ENCODE measurements at places on chromosomes 4 and X.

- DNase-seq, result peak; percentile 31
These were observed 127.2 kb downstream of the NR3C2 start for GRCh38 chr4:148315049-148315448.

- peak; percentile 85 for DNase-seq
These were observed 33.5 kb downstream of the SMS start for GRCh38 chrX:21974011-21974385.

GRCh38 chrX:68829582-68830418 lies 979 bp downstream of the EFNB1 start:
- no peak for DNase-seq

DNA sequence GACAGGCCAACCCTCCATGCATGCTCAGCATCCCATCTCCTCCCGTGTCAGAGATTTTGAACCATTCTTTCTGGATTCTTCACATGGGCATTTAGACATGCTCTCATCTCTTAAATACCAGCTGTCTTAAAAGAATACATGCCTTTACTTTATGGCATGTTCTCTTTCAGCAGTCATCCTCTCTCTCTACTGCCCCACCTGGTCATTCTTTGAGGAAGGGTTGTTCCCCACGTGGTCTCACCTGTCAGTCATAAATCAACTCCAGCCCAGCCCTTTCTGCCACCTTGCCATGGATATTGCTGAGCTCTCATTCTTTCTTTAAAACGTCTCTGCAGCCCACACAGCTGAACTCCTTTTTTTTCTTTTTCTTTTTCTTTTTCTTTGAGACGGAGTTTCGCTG lies 111.3 kb downstream of the ARHGAP10 start:
- DNase-seq, result peak; percentile 52

DNA sequence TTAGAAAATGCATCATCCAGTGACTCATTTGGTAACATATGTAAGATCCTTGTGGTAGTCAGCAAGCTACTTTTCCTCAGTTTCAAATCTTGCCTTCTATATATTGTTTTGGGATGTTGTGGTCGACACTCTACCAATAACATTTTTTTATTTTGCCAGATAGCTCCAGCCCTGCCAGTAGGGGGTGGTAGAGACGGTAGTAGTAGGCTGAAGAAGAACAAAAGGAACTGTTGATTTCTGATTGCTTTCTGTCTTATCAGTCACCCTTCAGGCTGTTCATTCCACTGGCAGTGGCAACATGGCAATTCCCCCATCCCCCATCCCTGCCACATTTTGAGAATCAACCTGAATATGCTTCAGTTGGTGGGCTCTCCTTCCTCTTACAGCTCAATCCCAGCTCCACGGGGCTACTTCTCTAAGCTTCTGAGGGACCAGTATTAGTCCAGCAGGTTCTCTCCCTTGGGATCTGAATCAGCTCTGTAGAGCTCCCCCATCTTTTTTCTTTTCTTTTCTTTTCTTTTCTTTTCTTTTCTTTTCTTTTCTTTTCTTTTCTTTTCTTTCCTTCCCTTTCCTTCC lies 171.5 kb upstream of the VEGFC start:
- peak; percentile 46 for DNase-seq

DNA sequence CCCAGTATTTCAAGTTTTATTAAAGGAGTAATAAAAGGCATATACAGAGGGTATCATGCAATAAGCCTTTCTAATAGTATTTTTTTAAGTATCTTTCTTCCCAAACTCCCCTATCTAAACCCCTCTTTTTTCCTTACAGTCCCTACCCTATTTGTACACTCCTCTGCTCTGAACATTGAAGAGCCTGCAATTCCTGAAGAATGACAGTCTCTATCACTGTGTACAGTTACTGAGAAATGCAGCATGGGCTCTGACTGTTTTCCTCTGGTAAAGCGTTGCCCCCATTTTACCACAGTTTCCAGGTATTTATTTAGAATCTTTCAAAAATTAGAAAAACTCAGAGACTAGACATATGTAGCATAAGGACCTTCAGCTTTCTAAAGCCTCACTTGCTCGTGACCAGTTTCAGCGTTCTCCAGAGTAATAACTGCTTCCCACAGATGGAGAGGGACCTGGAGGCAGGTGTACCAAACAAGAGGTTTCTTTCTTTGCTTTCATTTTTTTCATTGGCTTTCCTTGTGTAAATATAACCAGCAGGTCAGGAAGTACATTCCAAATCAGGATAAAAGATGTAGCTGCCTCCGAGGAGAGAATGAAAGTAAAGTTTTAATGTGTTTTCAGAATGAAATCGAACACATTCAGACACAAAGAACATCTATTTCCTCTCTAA lies 230.8 kb downstream of the CFAP299 start:
- DNase-seq, result peak; percentile 32

DNA sequence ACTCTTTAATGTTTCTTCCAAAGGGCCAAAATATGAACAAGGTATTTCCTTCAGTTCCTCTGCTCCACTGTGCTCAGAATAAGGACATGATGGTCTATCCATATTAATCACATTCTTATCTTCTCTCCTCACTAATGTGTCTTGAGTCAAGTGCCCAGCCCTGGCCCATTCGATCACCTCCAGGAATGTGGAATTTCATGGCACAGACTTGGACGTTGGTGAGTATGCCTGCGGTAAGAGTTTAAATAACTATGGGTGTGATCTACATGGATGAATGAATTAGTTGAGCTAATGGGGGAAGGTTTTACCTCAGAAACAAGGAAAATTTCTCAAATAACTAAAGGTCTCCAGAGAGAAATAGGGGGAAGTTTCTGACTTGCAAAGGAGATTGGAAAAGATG lies 174.0 kb downstream of the NPFFR2 start:
- DNase-seq, result peak; percentile 27
